Type B pancreatic cell (in vitro differentiated cells): ENCODE measurements at places on chromosomes 5 and 9. TPM values are rescaled to one million over a fixed set of nuclear protein-coding genes. Genes with fewer than 3 reads are reported as not detected.

DNA sequence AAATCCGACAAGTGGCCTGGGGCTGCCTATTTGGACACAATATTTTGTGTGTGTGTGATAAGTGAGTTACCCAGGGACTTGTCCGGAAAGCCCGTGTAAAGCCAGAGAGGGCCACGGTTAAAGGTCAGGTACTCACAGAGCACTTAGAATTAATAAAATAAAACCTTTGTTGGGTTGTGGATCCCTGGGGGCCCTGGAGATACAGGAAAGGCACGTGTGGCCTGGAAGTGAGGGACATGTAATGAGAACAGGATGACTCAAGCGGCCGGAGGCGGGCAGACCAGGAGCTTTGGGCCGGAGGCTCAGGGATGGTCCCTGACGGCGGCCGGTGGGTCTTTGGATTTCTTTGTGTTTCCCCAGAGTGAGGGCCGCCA lies 1.0 kb downstream of the DMRT2 start:
- peaks cover 13% of the 10 kb centered on the region for H3K36me3 ChIP-seq
- DNase-seq: no peak
- peaks cover 92% of the 10 kb centered on the region for H3K27me3 ChIP-seq

- H3K27ac ChIP-seq: no peak overlapping the region
- H3K36me3 ChIP-seq: peaks cover 28% of the 10 kb centered on the region
- no peak for DNase-seq
- H3K4me1 ChIP-seq: no peaks in the 10 kb centered on the region
- no peak overlapping the region for H3K4me3 ChIP-seq
Measured at GRCh38 chr5:112779531-112779930, 41.8 kb downstream of the APC start.

- no peak overlapping the region for H3K4me3 ChIP-seq
- H3K27ac ChIP-seq: no peak overlapping the region
- H3K27me3 ChIP-seq: no peaks in the 10 kb centered on the region
- no peak for DNase-seq
- peaks cover 10% of the 10 kb centered on the region for H3K4me1 ChIP-seq
Measured at GRCh38 chr5:36535378-36535777, 71.0 kb upstream of the SLC1A3 start.

DNA sequence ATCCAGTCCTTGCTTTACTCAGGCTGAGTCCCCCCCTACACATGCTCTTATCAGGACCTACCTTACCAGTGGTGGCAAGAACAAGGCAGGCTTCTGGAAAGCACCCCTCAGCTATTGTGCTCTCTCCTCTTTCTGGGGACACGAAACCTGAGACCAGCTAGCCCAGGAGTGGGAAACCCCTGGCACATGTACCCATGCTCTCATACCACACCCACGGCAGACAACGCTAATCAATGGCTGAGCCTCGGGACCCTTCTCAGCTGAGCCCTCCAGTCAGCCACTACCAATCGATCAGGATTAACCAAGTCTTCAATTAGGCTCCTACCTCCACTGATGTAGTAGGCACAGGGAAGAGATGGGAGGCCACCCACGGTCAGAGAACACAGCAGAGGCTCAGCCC lies 65.1 kb downstream of the VAV2 start:
- no peaks in the 10 kb centered on the region for H3K27me3 ChIP-seq
- H3K36me3 ChIP-seq: peaks cover 8% of the 10 kb centered on the region
- H3K27ac ChIP-seq: no peak overlapping the region
- H3K4me3 ChIP-seq: no peak overlapping the region
- DNase-seq: no peak

DNA sequence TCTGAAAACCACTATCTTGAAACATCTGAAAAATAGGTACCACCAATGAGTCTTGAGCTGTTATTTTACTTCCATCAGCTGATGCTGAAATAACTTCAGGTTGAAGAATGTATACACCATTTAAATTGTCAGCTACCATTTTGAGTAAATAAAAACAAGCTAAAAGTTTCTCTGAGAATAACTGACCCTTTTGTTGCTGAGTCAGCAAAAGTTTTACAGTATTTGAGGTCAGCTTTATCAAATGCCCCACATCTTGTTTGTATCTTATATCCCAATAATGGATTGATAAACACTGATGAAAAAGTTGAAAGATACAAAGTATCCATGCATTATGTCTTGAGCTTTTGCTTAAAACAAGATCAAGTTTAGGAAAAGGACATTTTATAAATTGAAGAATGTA lies 22.8 kb downstream of the CPLANE1 start:
- no peak overlapping the region for H3K27ac ChIP-seq
- no peak for DNase-seq
- no peaks in the 10 kb centered on the region for H3K4me1 ChIP-seq
- no peaks in the 10 kb centered on the region for H3K27me3 ChIP-seq
- H3K36me3 ChIP-seq: peaks cover 29% of the 10 kb centered on the region

- no peaks in the 10 kb centered on the region for H3K27me3 ChIP-seq
- H3K27ac ChIP-seq: no peak overlapping the region
- no peak overlapping the region for H3K4me3 ChIP-seq
- H3K4me1 ChIP-seq: no peaks in the 10 kb centered on the region
- peaks cover 29% of the 10 kb centered on the region for H3K36me3 ChIP-seq
Measured at GRCh38 chr9:99931155-99931840, 24.8 kb downstream of the STX17 start.

DNA sequence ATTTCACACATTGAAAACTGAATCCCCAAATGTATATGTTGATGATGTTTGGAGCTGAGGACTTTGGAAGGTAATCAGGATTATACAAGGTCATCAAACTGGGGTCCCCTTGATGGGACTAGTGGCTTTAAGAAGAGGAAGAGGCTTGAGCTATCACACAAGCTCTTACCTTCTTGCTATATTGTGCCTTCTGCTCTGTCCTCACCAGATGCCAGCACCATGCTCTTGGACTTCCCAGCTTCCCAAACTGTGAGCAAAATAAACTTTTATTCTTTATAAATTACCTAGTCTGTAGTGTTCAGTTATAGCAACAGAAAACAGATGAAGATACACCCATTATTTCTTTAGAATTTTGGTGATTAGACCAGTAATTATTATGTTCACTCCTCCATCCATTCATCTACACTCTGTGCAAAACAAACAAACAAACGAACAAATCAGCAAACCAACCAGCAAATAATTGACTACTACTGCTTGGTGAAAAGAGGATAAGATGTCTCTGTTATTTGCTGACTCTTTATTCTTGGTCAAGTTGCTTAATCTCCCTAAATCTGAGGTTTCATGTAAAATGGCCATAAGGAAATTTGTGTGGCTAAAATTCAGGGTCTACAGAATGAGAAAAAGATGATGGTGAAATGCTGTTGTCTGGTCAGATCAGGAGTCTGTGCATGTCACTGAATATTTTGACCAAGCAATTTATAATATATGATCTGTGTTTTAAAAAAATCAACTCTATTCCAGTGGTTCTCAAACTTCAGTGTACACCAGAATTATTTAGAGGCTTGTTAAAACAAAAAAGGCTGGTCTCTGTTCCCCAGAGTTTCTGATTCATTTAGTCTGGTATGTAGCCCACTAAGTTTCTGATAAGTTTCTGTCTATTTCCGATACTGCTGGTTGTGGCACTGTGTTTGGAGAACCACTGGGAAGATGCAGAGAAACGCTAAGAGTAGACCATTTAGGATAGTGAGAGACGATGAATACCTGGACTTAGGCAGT lies 854.1 kb downstream of the MAT2B start:
- no peak overlapping the region for H3K27ac ChIP-seq
- H3K36me3 ChIP-seq: no peaks in the 10 kb centered on the region
- peaks cover 46% of the 10 kb centered on the region for H3K27me3 ChIP-seq
- H3K4me3 ChIP-seq: no peak overlapping the region
- DNase-seq: no peak
- H3K4me1 ChIP-seq: peaks cover 4% of the 10 kb centered on the region

DNA sequence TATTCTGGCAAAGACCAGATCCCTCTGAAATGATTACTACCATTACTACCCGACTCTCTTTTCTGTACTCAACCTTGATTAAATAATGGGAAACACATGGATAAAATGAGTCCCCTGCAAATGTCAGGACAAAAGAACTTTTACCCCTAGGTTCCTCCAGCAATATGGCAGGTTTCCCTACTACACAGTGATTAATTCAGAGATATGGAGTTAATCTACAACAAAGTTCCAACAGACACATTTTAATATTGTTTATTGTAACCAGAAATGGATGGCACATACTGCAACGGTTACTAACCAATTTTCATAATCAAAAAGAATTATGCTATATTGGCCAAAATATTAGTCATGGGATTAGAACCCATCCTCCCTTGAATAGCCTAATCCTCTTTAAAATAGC lies 294.8 kb downstream of the ATPSCKMT start:
- peaks cover 15% of the 10 kb centered on the region for H3K4me1 ChIP-seq
- no peaks in the 10 kb centered on the region for H3K36me3 ChIP-seq
- DNase-seq: no peak
- H3K27ac ChIP-seq: no peak overlapping the region
- no peaks in the 10 kb centered on the region for H3K27me3 ChIP-seq
- no peak overlapping the region for H3K4me3 ChIP-seq

GRCh38 chr9:131668439-131669268 lies 71.2 kb downstream of the RAPGEF1 start:
- no peak for DNase-seq
- no peak overlapping the region for H3K27ac ChIP-seq
- H3K4me3 ChIP-seq: no peak overlapping the region

- H3K27ac ChIP-seq: no peak overlapping the region
- H3K36me3 ChIP-seq: no peaks in the 10 kb centered on the region
- peaks cover 13% of the 10 kb centered on the region for H3K4me1 ChIP-seq
- H3K4me3 ChIP-seq: no peak overlapping the region
Measured at GRCh38 chr5:3428334-3428733, 167.3 kb upstream of the IRX1 start.

TRIM14 gene
- total RNA-seq: 9.9 and 18.8 TPM in 2 replicates

WASHC1 gene
- 21.4 and 24.2 TPM in 2 replicates for total RNA-seq

PTPRD gene
- total RNA-seq: 24.3 and 197 TPM in 2 replicates

OLFM1 gene
- total RNA-seq: 8.0 and 9.7 TPM in 2 replicates

MVB12B gene
- 11.4 and 26.1 TPM in 2 replicates for total RNA-seq

FAM221B gene
- 1.1 TPM in 1 of 2 replicates, not detected in the other for total RNA-seq

GARIN3 gene
- total RNA-seq: not detected in 2 replicates

TAF1L gene
- total RNA-seq: not detected in 2 replicates

IL4 gene
- not detected in 2 replicates for total RNA-seq
